ENCODE measurements at places on chromosomes 7 and 10.

DNA sequence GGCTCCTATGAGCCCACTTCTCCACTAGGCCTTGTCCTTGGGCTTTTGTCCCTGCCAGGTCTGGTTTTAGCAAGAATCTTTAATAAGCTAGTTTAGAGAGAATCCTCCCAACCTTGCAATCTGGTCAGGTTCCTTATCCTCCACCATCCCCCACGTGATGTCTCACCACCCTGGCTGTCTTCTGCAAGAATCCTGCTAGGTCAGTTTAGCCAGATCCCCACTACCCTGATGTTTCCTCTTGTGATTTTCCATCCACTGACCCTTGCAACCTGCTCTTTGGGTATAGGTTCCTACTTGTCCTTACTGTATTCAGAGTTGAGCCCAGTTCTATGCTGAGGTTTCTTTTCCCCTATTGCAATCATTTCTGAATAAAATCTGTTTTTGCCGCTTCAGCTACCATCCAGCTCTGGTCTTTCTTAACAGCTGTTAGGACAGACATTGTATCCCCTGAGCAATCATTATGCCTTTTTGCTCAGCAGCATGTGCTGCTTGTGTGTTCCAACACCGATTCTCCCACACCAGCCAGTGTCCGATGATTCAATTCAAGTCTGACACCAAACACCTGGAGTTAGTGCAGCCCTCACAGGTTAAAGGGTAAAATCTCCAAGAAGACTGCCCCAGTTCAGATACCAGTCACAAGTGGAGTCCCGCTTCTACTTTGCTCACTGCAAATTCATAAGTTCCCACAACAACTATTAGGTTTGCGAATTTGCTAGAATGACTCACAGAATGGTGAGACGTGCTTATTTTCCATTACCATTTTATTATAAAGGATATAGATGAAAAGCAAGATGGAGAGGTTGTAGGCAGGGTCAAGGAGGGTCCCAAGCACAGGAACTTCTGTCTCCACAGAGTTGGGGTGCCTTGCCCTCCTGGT, 62.2 kb upstream of the ADCY1 start:
- no peak for DNase-seq

- DNase-seq = no peak
These were observed 61.5 kb downstream of the WAC start for GRCh38 chr10:28594406-28594805.

DNA sequence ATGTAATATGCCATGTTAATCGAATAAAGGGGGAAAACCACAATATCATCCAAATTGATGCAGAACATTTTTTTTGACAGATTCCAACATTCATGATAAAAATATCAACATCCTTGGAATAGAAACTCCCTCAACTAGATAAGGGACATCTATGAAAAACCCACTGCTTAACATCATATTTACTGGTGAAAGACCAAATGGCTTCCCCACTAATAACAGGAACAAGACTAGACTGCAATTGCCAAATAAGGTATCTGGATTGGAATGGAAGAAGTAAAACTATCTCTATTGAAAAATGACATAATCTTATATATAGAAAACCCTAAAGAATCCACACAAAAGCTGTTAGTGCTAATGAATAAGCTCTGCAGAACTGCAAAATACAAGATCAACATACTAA, 27.8 kb downstream of the SMURF1 start:
- DNase-seq = no peak

- no peak for DNase-seq
These were observed 296.8 kb upstream of the CACNA2D1 start for GRCh38 chr7:82740246-82740848.

DNA sequence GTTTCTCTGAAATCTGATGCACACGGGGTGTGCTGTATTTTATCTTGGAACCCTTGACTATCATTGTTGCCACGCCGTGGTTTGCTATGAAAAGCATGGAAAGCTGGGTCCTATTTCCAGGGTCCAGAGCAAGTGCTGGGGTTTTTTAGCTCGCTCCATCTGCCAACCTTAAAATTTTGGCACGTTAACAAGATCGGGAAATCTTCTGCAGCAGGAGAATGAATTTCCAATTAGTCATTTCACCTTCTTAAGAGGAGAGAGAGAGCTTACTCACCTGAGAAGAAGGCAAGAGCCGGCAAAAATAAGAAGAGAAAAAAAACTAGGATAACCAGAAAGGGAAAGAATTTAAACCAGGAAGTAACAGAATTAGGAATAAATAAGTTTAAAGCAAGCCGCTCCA, 223.6 kb upstream of the CELF2 start:
- DNase-seq = no peak

DNA sequence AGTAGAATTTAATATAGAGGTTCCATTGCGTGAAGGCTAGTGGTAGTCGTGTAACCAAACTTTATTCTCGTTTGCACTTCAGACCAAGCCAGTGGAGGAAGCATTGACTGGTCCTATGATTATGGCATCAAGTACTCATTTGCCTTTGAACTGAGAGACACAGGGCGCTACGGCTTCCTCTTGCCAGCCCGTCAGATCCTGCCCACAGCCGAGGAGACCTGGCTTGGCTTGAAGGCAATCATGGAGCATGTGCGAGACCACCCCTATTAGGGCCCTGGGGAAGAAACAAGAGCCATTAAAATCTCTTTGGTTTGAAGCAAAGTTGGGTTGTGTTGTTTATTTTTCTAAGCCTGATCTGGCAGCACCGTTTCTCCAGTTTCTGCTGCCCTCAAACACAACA, 3.5 kb upstream of the CPA4 start:
- DNase-seq = no peak

GRCh38 chr7:156896388-156897022, 3.5 kb upstream of the LMBR1 start:
- no peak for DNase-seq

GRCh38 chr10:12839941-12840611, 161.4 kb downstream of the CCDC3 start:
- no peak for DNase-seq

DNA sequence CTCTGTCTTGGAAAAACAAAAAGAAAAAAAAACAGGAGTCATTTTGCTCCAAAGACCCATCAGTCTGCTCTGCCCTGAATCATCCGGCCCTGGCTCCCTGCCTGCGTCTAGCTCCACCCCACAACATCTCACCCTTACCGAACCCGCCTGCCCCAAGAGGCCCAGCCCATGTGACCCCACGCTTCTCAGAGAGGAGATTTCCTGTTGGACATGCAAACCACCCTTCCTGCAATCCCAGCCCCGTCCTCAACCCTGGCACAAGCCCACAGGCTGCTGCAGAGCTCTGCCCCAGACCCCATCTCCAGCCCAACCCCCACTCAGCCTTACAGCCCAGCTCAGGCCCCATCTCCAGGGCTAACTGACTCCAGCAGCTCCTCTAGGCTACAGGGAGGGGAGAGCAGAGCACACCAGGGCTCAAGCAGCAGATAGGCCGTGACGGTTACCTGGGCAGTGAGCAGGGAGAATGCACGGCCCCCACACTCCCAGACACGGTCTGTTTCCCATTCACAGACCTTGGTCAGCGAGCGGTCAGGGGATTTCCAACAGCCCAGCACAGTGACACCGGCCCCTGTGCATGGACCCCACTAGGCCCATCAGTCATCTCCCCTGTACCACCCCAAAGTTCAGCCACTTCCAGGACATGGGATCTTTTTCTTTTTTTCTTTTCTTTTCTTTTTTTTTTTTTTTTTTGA, 69.9 kb upstream of the GTF2I start:
- peak; percentile 91 for DNase-seq

All from tibial nerve (tissue), 4 donors.